Stimulated activated naive CD4-positive, alpha-beta T cell treated with Interleukin-2 at 50 U/mL for 16 hours (primary cell): ENCODE measurements at places on chromosomes 16 and 17.

- DNase-seq, result no peak
Observed at GRCh38 chr17:76026714-76027158, 370 bp downstream of the EVPL start.

DNA sequence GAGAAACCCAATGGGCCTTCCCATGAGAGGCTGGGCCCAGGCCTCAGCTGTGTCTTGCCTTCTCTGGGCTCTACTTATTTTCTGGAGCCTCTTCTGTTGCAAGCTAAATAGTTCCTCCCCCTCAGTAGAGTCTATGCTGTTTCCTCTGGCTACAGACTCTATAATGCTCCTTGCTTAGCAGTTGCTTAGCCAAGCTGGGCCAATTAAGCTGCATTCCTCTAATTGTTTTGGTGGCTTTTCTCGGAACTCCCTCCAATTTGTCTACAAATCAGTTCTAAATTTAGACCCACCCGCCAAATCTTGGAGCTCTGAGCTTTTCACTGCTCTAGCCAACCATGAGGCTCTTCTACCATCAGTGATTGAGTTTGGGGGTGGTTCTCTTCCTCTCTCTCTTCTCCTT, 302.7 kb upstream of the ASIC2 start:
- DNase-seq, result no peak

GRCh38 chr16:23015580-23015979, 133.7 kb downstream of the USP31 start:
- no peak for DNase-seq

DNA sequence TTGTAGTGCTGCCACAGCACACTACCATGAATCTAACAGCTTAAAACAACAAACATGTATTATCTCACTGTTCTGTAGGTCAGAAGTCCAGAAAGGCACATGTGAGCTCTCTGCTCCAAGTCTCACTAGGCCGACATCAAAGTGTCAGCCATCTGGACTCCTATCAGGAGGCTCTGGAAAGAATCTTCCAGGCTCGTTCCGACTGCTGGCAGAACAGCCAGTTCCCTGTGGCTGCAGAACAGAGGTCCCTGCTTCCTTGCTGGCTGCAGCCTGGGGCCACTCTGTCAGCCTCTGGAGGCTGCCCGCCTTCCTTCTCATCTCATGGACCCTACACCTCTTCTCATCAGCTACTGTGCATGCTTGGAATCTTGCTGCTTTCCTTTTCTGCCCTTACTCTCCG, 168.9 kb downstream of the CBLN1 start:
- no peak for DNase-seq

DNA sequence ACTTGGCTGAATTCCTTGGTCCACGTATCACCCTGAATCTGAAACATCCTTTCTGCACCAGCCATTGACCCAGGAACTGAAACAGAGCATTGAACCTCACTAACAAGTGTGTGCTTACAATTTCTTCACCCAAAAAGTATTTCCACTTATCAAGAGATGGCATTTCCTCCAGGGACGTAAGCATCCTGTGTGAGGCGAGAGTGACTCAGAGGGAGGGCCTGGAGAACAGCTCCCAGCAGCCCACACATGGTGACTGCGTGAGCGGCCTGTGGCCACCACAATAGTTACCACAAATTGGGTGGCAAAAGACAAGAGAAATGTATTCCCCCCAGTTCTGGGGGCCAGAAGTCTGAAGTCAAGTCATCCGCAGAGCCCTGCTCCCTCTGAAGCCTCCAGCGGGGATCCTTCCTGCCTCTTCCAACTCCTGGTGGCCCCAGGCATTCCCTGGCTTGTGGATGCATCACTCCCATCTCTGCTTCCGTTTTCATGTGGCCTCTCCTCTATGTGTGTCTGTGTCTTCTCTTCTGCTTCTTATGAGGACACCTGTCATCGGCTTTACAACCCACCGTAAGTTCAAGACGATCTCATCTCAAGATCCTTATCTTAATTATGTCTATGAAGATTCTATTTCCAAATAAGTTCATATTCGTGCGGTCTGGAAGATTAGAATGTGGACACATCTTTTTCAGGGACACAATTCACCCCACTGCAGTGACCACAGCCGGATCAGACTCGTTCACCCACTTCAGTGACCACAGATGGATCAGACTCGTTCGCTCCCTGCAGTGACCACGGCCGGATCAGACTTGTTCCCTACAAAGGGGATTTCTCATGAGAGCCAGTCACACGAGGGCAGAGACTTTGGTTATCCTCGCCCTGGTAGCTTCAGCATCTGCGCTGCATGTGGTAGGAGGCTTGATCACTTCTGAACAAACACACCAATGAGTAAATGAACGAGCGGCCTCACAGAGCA, 122.6 kb upstream of the FOXF1 start:
- DNase-seq, result no peak

DNA sequence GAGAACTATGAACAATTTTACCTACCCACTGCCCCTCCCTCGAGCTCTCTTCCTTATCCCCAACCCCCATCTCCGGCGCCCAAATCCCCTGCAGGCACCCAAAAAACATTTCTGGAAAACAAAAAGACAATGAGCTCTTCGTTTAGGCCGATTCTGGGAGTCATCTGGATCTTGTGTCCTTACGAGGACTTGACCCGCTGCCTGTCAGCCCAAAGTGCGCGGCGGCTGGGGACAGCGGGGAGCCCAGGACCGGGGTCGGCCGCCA, 524 bp downstream of the STRADA start:
- no peak for DNase-seq
